ENCODE measurements at places on chromosomes 11 and 22.

DNA sequence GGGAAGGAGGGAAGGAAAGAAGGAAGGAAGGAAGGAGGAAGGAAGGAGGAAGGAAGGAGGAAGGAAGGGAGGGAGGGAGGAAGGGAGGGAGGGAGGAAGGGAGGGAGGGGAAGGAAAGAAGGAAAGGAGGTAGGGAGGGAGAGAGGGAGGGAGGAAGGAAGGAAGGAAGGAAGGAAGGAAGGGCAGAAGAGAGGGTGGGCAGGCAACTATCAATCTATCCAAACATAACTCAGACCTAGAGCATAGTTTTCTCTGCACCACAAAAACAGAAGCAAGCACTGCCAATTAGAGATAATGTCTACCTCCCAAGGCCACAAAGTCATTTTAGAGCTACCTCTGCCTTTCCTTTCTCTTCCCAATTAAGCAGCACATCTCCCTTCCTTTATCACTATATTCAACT lies 109.1 kb downstream of the ETS1 start:
- no peak for DNase-seq

DNA sequence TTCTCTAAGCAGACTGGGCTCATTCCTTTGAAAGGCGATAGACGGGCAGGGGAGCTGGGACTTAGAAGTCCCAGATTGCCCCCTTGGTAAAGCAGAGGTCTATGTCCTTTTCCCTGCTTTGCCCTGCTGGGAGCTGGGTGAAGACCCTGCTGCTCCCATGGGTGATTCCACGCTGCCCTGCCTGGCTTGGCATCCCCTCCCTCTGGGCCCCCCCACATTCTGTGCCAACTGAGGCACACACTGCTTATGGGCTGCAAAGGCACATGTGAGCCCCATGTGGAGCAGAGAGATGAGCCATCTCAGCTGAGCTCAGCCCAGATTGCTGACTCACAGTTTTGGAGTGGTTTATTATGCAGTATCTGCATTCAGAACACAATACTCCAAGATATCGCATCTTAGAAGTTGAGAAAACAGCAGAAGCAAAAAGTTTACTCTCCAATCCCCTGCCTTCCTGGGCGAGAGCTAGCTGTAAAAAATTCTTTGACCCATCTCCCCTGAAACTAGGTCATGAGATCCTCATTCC lies 127.2 kb downstream of the ST3GAL4 start:
- DNase-seq = no peak

DNA sequence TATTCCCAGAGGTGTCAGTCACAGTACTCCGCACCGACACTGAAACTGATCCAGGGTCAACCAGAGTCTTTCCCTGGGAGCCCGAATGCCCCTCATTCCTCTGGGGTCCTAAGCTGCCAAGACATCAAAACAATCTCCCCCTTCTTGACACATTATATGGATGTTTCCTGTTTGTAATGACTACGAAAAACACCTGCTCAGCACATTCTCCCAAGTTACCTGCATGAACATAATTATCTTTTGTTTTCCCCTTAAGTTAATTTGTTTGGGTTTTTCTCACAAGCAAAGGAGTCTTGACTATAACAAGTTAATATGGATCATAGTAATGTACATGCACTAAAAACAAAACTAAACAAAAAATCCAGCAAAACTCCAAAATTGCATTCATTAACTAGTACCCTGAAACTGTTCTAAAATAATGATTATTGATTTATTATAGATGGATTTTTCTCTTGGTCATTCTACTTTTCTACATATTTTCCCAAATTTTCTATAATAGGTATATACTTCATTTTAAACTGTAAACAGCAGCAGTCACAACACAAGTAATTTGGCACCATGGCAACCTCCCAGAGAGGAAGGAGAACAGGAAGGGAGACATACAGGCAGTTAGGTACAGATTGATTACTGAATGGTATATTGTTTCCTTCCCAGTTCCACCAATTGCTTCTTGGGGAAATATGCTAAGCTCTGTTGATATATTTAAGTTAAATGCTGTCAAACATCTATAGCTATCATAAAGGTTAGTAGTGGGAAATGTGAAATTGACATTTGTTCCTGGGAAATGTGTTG lies 631.5 kb downstream of the METTL15 start:
- DNase-seq = no peak

DNA sequence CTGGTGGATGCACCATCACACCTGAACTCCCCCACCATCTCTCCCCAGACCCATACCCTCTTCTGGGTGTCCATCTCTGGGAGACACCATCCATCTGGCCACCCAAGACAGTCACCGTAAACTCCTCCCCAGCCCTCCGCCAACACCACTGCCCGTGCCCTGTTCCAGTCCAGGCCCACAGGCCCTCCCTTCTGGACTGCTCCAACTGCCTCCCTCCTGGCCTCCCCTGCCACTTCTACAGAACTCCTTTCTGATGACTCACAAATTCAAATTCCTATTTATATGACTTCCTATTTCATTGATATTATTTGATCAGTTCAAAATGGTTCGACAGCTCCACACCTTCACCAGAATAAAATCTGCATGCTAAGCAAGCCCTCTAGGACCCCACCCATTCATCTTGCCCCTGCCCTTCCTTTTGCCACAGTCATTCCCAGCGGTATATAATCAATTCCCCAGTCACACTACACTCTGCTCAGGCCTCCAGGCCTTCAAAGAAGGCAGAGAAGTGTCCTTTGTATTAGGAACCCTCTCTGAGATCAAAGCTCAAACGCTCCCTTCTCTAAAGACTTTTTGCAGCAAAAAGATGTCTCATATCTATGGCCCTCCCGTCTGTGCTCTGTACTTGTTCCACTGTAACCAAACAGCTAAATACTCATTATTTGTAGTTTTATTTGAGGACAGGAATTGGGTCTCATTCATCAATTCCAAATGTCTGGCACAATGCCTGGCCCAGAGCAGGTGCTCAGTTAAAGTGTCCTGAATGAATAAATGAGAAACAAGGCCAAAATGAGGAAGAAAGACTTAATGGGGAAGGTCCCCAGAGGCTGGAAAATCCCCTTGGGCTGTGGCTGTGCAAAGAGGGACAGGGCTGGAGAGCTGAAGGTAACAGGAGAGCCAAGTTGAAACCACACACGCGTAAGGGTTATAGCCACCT lies 29.0 kb downstream of the MYH9 start:
- no peak for DNase-seq

- DNase-seq = no peak
Measured at GRCh38 chr11:88604260-88604659, 266.7 kb upstream of the CTSC start.

- no peak for DNase-seq
Measured at GRCh38 chr22:36643033-36643432, 60.5 kb downstream of the CACNG2 start.

GRCh38 chr11:31236143-31236542 lies 133.4 kb downstream of the DCDC1 start:
- DNase-seq = no peak

- DNase-seq = no peak
Measured at GRCh38 chr11:118657709-118658428, 21.6 kb downstream of the TREH start.

DNA sequence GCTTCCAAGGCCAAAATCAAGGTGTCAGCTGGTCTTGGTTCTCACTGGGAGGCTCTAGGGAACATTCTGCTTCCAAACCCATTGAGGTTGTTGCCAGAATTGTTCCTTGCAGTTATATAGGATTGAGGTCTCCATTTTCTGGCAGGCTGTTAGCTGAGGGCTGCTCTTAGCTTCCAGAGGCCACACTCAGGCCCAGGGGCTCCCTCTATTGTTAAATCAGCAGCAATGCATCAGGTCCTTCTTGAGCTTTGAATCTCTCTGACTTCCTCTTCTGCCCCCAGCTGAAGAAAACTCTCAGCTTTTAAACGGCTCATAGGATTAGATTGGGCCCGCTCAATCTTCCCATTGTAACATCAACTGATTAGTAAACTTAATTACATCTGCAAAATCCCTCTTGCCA lies 39.3 kb upstream of the BSX start:
- DNase-seq = peak; percentile 42

- DNase-seq = no peak
Measured at GRCh38 chr11:37474889-37475288, 876.9 kb upstream of the RAG2 start.

- DNase-seq = no peak
Measured at GRCh38 chr11:23201936-23202522, 341.8 kb upstream of the CCDC179 start.

GRCh38 chr11:44550123-44550522 lies 15.3 kb upstream of the CD82 start:
- DNase-seq = no peak

- DNase-seq = no peak
Measured at GRCh38 chr11:120752668-120753067, 241.1 kb downstream of the GRIK4 start.

- DNase-seq = no peak
Measured at GRCh38 chr11:120340529-120340928, 4.3 kb downstream of the ARHGEF12 start.

DNA sequence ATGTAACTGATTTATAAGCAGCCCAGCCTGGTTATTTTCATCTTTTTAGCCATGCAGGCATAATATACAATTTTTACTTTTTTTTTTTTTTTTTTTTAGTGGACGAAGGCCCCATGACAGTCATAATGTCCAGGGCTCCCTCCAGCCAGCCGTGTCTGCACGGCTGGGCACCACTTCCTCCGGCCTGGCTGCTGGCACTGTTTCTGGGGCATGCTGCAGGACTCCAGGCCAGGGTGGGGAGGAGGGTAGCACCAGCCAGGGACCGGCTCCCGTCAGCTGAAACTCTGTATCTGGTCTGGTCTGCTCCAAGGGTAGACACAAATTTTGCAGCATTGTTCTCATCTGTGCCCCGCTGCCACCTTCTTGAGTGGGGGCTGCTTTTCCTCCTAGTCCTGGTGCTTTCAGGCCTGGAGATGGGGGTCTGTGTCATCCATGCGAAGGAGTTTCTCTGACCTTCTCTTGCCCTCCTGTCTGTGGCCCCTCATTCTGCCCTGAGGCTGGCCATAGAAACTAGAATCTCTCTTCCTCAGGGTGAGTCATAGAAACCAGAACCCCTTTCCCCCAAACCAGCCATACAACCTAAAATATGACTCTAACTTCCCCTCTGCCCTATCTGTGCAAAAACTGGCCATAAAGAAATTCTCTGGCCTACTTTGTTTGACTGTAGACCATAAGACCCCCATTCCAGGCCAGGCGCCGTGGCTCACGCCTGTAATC lies 9.2 kb upstream of the RRP7A start:
- no peak for DNase-seq

GRCh38 chr11:100174881-100175280 lies 512.2 kb upstream of the ARHGAP42 start:
- no peak for DNase-seq

DNA sequence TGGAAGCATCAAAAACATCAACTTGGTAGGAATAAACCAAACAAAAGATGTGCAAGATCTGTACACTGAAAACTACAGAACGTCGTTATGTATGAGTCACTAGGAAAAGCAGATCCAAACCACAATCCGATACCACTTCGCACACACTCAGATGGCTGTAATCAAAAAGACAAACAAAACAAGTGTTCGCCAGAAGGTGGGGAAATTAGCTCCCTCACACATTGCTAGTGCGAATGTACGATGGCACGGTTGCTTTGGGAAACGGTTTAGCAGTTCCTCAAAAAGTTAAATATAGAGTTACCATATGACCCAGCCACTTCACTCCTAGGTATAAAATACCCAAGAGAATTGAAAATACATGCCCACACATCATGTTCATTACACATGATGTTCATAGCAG lies 14.8 kb upstream of the CARD10 start:
- DNase-seq = peak; percentile 56

DNA sequence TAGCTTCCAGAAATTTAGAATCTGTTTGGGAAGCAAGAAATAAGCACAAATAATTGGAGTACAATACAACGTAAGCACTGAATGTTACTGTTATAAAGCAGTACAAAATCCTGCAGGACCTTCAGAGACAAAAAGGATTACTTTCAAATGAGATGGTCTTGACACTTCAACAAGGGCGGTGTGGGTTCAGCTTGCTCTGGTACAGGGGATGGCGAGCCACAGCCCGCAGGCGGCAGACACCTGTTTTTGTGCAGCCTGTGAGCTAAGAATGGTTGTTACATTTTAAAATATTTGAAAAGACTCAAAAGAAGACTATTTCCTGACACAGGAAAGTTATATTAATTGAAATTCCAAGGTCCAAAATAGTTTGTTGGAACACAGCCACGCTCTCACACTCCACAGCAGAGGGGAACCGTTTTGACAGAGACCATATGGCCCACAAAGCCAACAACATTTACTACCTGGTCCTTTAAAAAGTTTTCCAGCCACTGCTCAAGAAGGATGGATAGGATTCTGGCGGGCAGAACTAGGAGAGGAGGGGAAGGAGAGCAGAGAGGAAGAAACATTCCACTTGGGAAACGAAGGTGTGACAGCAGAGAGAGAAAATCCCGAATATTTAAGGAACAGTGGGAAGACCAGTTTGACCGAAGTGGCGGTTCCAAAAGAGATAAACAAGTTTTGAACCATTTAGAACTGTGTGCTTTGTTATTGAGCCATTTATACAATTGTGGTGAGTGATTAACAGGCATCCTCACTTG lies 6.3 kb downstream of the PRDM10 start:
- DNase-seq = no peak

GRCh38 chr11:134939905-134940304 lies 527.9 kb upstream of the B3GAT1 start:
- no peak for DNase-seq

DNA sequence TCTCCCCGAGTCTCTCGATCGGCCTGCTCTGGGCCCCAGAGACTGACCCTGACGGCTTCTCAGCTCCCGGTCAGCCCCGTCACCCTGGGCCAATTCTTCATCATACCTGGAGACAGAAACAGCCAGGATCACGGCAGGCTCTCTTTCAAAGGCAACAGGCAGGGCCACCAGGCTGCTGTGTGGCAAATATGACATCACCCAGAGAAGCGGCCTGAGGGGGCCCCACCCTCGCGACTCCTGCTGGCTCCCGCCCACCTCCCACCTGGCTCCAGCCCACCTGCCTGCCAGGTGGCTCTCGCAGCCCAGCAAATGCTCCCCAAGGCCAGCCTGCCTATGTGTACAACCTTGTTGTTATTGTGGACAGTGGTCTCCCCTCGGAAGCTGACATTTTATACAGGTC lies 24.9 kb upstream of the PACSIN2 start:
- no peak for DNase-seq

DNA sequence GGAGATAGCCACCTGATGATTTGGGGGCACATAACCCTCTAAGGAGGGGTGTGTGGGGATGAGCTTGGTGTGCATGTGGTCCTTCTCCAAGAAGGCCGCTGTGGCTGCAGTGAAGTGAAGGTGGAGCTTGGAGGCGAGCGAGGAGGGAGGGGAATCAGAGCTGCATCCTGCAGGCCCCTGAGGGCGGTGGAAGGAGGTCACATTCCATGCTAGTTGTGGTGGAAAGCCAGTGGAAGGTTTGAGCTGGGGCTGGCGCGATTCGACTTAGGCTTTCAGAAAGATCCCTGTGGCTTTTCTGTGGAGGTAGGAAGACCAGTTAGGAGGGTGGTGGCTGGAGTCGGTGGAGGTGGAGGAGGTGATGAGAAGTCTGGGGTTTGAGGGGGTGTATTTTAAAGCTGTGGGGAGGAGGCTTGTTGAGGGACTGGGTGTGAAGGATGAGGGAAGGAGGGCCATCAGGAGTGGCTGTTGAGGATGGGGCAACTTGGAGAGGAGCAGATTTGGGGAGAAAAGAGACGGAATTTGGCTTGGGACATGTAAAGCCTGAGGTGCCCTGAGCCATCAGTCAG lies 62.0 kb downstream of the TBC1D22A start:
- no peak for DNase-seq

- DNase-seq = no peak
Measured at GRCh38 chr11:19576054-19576453, 136.6 kb upstream of the NAV2 start.

GRCh38 chr11:71311928-71312510 lies 59.6 kb upstream of the SHANK2 start:
- DNase-seq = no peak

Measured in pons (tissue), 1 donor.